Stimulated activated CD4-positive, alpha-beta T cell treated with anti-CD3 and anti-CD28 coated beads, TNF-alpha, amount 100 ng/mL, for 24 hours (primary cell): ENCODE measurements at places on chromosomes 5 and 9.

DNA sequence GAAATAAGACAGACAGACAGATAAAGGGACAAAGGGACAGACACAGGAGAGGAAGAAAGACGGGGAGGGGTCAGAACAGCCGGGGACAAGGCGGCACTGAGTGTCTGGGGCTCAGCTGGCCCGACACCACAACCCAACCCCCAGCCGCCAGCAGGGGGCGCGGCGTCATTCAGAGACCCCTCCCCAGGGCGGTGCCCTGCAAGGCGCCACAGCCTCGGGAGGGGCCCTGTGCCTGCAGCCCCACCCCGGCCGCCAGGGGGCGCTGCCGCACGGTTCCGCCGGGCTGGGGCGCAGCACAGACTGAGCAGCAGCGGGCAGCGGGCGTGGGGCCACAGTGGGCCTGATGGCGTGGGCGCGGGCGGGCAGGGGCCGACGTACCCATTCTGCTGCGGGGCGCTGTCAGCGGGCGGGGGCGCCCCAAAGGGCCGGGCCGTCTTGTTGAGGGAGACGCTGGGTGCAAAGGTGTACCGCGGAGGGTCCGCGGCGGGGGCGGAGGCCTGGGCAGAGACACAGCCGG is 5.9 kb downstream of the PDLIM7 start:
- DNase-seq, result no peak

GRCh38 chr9:135887585-135888050 is 19.7 kb downstream of the CAMSAP1 start:
- no peak for DNase-seq

- DNase-seq, result no peak
Observed at GRCh38 chr9:68732405-68733020, 27.5 kb downstream of the PIP5K1B start.

DNA sequence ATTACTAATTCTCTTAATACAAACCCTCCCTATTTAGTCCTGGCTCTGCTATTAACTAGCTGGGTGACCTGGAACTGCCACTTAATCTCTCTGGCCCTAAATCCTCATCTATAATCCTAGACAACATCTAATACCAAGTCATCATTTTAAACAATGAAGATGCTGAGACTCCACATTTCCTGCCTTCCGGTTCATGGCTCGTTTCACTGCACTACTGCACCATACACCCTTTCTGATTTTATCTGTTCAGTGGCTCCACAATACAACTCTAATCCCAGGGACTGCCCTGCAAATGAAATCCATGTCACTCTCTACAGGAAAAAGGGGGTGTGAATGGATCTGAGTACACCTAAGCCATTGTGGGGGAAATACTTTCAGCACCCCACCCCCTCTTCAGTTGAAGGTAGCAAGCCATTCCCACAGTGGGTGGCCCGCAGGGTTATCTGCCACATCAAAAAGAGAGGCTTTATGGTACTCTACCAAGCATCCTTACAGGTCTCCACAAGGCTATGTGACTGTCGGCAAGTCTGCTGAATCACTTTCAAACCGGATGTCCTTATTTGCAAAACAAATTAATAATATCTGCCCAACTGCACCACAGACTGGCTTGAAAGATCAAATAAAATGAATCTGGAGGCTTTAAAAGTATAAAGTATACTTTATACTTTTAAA is 89.5 kb downstream of the EPB41L4A start:
- no peak for DNase-seq

GRCh38 chr9:127500399-127500798 is 49.1 kb downstream of the LRSAM1 start:
- no peak for DNase-seq

GRCh38 chr5:157540707-157541446 is 34.7 kb downstream of the ADAM19 start:
- DNase-seq, result peak; percentile 13

DNA sequence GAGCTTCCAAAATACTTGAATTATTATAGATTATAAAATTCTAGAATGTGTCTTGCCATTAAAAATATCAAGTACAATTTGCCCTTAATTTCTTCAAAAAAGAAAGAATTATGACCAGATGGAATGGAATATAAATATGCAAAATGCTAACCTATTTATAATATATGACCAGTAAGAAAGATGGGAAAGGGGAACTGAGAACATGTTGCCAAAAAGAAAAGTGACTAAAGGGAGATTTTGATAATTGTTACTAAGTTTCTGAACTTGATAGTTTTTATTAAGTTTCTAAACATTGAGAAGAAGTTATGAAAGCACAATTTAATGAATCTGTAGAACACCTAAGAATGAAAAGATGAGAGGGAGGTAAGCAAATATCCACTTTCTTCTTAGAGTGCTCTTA is 188.4 kb upstream of the NR4A3 start:
- no peak for DNase-seq
